ENCODE measurements at places on chromosomes 7 and 10.

- no peak for DNase-seq
Observed at GRCh38 chr7:45702751-45703150, 128.6 kb downstream of the ADCY1 start.

DNA sequence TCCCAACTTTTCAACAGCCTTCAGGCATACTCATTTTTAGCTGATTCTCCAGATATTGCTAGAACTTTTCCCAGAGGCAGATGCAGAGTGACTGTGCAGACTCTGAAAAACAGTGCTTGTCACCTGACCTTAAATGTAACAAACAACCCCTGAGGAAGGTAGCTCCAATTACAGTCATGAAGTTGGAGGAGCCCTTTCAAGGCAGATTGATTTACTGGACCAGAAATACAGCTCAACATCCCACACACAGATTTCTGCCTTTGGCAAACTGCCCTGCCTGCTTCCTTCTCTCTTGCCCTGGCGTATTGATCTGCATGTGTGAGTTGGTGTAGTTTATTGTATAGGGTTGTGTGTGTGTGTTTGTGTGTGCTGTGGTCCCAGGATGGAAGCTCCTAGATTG lies 38.5 kb downstream of the PYROXD2 start:
- DNase-seq: no peak

- no peak for DNase-seq
Observed at GRCh38 chr7:44561962-44562621, 11.6 kb downstream of the DDX56 start.

- no peak for DNase-seq
Observed at GRCh38 chr7:73623798-73624668, at the start of gene MLXIPL. TSS of gene MLXIPL (minus strand) at chr7:73624522. CDS start at chr7:73624492, 30 bp downstream.

GRCh38 chr10:29712108-29712507 lies 77.3 kb upstream of the SVIL start:
- DNase-seq: no peak

DNA sequence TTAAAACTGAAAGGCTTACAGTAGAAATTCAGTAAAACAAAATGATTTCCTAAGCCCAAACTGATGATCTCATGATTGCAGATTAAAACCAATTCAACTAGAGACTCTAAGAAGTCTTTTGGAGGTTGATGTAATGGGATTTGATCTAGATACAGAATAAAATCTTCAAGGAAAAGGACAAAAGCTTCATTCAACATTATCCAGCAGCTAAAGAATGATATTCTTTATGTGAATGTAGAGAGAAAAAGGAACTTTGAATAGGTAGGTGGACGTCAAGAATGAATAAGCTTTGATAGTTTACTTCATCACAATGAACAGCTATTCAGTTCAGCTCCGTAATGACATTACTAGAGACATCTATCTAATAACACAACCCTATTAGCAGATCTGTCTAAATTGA lies 744.4 kb downstream of the PHTF2 start:
- no peak for DNase-seq

- DNase-seq: no peak
Observed at GRCh38 chr7:6340241-6340640, 67.8 kb upstream of the CYTH3 start.

DNA sequence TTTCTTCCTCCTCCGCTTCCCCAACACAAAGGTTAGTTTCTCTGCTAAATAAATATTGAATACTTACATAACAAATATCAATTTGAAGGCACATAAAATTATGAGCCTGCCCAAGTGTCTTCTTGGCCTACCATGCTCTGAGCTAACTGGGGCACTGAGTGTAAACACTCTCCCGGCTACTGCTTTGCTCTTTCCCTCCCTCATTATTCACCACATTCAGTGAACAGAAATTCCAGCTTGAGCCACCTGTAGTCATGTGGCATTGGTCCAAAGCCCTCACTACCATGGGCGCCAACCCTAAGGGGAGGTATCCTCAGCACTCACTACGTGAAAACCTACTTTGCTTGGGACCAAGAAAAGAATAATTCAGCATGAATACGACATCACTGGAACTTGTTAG lies 409.0 kb downstream of the KCNMA1 start:
- no peak for DNase-seq

DNA sequence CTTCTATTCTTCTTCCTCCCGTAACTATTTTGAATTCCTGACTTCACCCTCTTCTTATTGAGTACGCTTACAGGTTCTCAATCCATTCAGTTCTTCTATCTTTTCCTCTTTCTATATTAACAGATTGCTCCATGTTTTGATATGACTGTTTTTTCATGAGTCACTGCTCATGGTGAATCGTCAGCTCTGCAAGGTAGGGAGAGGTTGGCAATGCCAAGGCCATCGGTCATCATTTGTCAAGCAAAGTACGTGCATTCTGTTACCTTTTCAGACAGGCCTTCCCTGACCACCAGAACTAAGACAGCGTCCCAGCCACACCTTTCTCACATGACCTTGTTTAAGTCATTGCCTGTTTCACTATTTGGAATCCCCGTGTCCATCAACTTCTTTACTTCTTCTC lies 1001.9 kb upstream of the SORCS1 start:
- no peak for DNase-seq

DNA sequence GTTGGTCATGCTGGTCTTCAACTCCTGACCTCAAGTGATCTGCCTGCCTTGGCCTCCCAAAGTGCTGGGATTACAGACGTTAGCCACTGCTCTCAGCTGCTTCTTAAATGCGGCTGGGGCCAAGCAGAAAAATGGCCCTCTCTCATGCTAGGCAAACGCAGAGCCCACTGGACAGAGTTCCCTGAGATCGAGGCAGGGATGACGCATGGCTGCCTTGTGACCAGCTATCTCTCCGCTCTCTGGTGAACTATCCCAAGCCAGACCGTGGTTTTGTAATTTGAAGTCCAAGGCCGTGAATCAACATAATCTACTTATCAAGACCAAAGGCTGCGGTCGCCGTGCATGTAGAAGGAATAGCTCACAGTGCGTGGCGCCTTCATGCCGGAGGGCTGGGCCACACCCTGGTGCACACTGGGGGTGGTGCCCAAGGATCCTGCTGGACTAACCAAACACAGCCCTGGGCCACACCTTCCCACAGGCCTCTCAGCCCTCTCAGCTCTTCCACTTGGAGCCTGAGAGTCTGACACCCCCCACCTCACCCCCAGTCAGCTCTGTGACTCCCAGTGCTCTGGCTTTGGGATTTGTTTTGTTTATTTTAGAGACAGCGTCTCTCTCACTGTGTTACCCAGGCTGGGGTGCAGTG lies 88.1 kb upstream of the CUX1 start:
- no peak for DNase-seq

DNA sequence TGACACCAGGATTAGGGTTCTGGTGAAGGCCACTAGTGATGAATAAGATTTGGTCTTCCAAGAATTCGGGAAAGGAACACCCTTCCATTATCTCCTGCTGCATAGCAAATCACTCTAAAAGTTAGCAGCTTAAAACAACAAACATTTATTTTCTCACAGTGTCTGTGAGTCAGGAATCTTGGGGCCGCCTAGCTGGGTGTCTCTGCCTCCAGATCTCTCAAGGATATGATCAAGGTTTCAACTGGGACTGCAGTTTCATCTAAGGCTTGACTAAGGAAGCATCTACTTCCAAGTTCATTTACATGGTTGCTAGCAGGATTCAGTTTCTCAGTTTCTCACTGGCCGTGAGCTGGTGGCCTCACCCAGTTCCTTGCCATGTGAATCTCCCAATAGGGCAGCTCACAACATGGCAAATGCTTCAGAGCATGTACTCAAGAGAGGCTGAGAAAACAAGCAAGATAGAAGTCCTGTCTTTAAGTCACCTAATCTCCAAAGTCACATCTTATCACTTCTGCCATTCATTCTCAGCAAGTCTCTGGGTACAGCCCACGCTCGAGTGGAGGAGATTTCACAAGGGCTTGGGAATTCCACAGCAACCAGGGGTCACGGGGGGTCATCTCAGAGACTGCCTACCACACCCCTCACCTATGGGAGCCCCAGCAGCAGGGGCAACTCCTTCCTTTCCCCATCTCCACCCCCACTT lies 26.8 kb downstream of the TLX1 start:
- no peak for DNase-seq

DNA sequence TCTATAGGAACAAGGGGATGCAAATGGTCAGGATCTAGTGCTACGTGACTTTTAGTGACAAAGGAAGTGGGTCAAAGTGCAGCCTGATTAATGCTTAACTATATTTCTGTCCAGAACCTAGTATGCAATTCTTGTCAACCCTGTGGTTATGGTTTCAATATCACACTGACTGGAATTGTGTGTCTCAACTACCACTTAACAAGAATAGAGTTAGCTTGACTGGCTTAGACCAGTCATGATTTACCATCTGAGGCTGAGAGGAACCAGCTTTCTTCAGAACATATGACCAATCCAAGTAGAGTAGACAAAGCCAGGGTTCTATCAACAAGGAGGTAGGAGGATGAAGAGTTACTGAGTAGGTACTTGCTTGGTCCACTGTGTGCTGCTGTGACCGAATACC lies 54.4 kb downstream of the MYPN start:
- DNase-seq: no peak

DNA sequence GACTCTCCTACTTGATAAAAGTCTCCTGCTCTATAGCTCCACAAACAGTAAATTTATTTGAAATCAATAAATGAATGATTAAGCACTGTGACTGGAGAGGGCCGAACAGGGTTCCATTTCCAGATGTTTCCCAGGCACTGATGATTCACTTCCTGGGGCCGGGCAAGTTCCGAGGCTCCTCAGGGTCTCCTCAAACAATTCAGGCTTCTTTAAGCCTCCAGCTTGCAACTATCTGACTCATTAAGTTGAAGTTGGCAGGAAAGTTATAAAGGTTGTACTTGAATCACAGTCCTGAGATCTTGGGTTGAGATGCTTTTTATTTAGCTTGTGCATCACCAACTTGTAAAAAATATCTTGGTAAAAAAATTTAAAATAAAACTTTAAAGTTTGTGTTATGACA lies 612.9 kb downstream of the DNAJB6 start:
- DNase-seq: no peak

- DNase-seq: no peak
Observed at GRCh38 chr7:73770002-73770859, at the start of gene CLDN3. TSS of gene CLDN3 (minus strand) at chr7:73770270. CDS start at chr7:73770049, 221 bp downstream.

DNA sequence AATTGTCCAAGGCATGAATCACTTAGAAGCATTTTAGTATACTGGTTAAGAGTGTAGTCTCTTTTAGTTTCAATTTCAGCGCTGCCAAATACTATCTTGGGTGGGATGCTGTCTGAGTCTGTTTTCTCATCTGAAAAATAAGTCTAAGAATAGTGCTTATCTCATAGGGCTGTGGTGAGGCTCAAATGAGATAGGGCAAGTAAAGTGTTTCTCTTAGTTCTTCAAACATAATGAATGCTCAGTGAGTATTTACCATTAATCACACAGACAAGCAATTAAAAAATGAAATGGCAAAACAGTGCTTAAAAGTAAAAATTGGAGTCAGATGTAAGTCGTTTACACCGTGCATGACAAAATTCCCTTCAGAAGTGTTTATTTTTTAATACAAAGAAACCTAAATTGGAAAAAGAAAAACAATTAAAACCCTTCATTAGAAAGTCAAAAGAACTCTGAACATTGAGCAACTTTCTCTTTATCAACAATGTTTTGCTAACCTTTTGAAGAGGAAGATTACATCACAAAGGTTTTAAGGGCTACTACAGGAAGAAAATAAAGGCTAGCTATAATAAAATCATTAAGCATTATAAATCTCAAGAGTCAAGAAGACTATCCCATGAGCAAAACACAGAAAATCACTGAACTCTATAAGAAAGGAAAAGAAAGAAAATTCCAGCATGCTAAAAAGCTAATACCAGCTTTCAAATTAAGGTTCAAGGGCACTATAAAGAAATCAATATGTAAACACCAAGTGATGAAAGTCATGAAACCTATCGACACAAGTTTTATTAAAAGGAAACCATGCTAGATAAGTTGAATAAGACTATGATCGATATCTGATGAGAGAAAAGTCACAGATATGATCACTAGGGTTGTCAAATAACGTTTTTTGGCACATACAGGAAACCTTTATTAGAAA lies 45.6 kb upstream of the C1GALT1 start:
- no peak for DNase-seq

GRCh38 chr7:29005829-29006228 lies 47.7 kb upstream of the TRIL start:
- DNase-seq: no peak

DNA sequence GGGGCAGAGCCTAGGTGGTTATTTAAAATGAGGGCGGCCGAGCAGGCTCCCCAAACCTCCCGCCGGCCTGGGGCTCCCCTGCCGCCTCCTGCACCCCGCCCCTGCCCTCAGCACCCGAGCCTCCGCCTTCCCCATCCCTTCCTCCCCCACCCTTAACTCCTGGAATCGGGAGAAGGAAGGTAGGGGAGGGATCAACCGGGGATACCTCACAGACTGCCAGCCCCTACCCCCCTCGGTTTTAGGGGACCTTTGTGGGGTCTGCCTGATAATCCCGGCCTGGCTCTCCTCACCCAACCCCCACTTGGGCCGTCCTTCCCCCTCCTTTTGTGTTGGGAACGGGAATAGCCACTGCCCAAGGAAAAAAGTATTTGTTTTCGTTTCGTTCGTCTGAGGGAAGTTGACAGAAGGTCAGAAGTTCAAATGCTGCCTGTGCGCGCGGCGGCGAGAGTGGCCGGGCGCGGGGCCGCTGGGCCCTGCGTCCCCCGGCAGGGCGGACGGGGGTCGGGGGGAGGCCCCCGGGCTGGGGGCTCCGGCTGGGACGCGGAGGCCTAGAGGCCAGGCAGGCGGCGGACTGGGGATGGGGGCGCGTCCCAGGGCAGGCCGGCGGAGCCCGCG lies 2.8 kb downstream of the SHH start:
- DNase-seq: no peak

DNA sequence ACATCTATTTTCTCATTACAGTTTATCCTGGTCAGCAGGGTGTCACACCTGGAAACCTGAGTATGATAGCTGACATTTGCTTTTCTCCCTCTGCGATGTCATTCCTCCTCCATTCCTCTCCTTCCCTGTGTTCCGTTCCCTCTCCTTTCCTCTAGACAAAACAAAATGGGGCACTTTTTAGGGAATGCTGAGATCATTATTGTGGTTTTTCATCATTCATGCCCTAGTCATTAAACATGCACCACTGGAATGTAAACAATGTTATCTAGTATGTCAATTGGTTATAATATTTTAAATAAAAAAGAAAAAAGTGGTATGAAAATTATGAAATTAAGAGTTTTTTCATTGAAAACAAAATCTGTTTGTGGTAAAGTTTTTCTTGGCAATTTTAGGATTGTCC lies 132.6 kb downstream of the MAPK8 start:
- DNase-seq: peak; percentile 28

- no peak for DNase-seq
Observed at GRCh38 chr10:51508156-51508555, 191.2 kb downstream of the CSTF2T start.

DNA sequence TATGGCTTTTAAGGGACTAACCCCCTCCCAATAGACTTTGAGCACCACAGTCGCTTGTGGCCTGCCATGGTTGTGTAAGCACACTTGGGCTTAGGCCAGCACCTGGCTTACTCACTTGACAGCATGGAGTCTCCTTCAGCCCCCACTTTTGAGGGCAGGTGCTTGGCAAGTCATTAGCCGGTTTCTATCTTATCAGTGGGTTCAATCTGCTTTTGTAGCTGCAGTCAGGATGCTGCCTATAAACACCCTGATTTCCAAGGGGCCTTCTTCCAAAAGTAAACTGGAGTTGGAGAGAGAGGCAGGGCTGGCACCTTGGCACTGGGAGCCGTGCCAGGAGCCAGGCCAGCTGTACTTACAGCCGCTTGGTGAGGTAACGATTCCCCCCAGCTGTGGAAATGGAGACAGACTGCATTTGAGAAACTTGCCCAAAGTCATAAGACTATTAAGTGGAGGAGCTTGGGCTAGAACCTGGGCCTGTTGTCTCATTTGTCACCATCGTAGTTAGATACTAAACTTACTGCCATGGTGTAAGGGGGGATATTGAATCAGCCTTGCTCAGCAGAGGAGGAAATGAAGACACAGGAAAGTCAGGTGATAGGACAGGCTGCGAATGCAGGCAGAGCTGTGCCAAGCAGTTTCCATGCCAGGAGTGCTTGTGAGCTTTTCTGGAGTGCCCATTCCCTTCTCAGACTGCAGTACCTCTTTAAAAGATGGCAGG lies 92.2 kb upstream of the EFCAB10 start:
- no peak for DNase-seq
